ENCODE measurements at places on chromosomes 5 and 9. TPM values are rescaled to one million over a fixed set of nuclear protein-coding genes. Genes with fewer than 3 reads are reported as not detected.

Gene ZNF879
- 4.1 TPM for total RNA-seq

- DNase-seq, result no peak
Observed at GRCh38 chr5:143065996-143066522, 295.9 kb downstream of the ARHGAP26 start.

DNA sequence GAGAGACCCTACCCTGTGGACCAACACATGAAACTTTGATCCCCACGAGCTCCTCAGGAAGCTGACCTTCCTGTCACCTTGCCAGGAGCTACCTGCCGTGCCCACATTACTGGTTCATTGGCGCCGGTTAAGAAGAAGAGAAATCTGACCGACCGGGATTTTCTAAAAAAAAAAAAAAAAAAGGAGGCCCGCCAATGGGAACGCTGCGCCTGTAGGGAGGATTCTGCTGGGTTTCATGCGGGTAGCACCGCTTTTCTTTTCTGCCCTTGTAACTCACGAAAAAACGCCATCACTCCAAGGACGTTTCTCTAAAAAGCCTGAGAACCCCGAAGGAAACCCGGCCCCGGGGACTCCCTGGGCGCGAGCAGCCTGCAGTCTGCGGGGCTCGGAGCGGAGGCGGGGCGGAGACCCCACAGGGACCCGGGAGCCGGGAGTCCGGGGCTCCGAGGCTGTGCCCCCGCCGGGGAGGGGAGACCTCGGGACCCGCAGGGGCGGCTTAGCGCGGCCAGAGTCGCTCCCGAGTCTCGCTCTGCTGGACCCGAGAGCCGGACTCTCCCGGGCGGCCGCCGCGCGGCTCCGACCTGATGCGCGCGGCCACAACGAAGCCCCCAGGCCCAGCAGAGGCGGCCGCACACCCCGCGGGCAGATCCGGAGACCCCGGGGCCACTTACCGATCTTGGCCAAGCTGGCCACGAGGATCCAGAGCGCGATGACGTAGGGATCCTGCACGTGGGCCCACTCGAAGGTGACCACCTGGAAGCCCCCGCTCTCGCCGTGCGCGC, 617 bp downstream of the SLC9A3 start:
- DNase-seq, result no peak

GRCh38 chr9:109117856-109118807, 1.6 kb downstream of the TMEM245 start:
- DNase-seq, result peak; percentile 63

DNA sequence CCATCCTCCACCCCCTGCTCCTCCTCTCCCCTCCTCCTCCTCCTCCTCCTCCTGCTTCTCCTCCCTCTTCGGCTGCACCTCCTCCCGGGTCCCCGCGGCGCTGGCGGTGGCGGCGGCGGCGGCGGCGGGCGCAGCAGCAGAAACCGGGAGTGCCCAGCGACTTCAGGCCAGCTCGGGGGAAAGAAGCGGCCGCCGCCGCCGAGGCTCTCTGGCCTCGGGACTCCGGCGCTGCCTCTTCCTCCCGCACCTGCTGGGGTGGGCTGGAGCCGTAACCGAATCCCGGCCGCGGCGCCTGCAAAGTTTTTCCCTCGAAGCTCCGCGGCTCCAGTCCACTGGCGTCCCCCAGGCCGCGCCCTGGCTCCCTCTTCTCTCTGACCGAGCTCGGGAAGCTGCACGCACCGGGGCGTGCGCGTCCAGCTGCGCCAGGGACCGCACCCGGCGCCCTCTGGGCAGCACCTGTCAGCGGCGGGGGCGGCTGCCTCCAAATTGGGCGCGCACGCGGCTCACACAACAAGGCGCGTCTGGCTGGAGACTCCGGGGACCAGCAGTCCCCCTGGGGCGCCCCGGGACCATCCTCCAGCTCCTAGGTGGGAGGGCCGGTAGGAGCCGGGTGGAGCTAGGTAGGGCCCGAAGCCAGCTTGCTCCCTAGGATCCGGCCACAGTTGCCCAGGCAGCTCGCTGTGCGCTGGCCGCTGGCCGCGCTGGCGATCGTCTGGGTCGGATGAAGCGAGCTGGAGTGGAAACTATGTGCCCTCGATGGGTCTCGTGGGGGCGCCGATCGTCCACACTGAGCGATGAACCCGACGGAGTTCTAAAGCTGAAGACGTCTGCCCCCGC, at the start of gene MCTP1:
MCTP1 (minus strand) TSS at position 523 of the 837 bp plus-strand sequence.
- DNase-seq, result no peak

Gene IL6ST
- 28.3 TPM for total RNA-seq

DNA sequence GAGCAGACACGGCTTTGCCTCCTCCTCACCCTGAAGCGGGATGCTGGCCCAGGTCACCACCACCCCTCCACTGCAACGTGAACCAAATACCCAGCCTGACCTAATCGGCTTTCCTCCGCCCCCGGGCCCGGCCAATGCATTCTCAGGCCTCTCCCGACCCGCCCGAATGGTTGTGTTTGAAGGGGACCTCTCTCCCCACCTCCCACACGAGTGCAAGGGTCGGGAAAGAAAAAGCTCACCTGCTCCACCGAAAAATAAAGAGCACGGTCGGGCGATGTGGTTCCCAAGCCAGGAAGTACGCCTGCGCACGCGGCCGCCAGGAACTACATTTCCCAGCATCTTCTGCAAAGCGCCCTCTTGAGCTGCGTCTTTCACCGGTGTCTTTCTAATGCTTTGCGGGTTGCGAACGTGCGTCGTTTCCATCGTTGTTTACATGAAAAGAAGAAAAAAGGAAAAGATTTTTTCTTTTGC, at the start of gene ZNF883:
ZNF883 (minus strand) TSS at position 282 of the 471 bp plus-strand sequence.
- DNase-seq, result peak; percentile 52

Gene FAM151B
- total RNA-seq, result not detected

Gene CYSRT1
- total RNA-seq, result 0.50 TPM

Gene CCDC192
- not detected for total RNA-seq

- DNase-seq, result no peak
Observed at GRCh38 chr9:26326563-26326962, 566.0 kb downstream of the CAAP1 start.

DNA sequence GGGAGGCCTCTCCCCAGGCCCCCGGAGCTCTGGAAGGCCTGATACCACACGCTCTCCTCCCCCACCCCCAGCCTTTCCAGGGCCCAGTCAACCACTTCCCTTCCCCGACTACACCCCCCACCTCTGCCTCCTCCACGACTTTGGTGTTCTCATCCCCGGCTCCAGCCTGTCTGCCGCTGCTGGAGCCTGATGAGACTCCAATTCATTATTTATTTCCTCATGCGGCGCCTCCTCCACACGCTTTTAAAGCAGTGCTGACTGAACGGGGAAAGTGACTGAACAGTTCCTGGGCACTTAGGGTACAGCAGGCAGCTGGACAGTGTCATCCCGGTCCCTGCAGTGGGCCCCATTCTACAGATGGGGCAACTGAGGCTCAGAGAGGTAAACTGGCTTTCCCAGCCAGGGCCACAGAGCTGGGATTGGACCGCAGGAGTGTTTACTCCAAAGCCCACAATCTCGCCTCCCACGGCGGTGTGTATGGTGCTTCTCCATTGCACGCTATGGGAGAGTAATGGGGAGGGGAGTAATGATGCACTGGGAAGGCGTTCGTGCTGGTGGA, 15.9 kb upstream of the RPL26L1 start:
- DNase-seq, result no peak

DNA sequence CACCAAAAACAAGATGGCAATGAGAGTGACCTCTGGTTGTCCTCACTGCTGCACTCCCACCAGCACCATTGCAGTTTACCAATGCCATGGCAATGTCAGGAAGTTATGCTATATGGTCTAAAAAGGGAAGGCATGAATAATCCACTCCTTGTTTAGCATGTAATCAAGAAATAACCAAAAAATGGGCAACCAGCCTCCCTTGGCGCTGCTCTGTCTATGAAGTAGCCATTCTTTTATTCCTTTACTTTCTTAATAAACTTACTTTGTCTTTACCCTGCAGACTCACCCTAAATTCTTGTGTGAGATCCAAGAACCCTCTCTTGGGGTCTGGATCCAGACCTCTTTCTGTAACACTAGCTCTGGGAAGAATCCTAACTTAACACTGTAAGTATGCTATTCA, 127.4 kb upstream of the IFNE start:
- DNase-seq, result no peak
